ENCODE measurements at places on chromosomes 1 and 21.

DNA sequence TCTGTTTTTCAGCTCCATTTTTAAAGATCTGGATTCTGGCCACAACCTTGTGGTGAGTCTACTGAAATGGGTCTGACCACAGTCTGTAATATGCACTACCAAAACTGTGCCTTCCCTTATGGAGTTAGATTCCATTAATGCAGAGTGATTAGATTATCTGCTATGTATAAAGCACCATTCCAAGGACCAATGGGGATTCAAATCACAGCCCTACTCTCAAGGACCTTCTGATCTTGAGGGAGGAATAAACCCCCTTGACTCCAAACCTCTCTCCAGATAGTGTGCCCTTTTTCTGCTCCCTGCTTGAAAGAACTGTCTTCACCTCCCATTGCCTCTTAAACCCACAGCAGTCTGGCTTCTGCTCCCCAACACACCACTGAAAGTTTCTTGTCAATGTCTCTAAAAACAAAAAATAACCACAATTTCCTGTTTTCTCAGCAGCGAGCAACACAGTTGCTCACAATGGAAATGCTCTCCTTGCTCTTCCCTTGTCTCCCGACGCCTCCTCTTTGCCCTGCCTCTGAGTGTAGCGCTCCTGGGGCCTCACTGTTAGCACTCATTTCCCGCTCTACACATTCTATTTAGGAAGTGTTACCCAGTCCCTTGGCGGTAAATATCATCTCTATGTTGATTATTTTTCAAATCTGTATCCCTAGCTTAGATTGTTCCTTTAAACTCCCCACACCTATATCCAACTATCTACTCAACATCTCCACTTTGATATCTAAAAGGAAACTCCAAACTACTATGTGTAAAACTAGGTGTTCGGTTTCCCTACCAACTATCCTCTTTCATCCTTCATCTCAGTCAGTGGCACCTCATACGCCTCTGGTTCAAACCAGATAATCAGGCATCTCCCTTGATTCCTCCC, 13.6 kb downstream of the PCNX2 start:
- DNase-seq: peak; percentile 24

DNA sequence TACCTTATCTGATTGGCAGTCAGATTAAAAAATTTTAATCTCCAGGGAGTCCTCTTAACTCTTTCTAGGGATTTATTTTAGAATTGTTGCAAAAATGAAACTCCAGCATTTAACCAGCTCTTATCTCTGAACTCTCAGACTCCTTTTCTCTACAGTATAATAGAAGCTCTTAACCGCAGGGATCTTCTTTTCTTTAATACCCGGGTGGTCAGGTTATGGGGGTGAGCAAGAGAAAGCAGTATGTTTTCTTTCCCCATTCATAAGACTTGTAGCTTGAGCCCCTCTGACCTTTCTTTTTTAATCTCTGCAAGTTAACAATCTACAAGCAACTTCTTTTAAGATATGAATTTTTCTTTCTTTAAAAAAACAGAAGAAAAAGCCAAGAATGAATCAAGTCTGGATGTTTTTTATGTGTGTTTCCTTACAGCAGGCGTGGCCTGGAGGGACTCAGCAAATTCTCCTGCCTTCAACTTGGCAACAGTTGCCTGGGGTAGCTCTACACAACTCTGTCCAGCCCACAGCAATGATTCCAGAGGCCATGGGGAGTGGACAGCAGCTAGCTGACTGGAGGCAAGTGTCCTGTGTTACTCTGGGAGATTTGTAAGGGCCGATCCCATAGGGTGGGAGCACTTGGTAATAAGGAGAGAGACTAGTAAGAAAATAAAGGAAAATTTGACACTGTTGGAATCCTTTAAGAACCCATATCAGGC, 13.4 kb upstream of the OLFML3 start:
- no peak for DNase-seq

DNA sequence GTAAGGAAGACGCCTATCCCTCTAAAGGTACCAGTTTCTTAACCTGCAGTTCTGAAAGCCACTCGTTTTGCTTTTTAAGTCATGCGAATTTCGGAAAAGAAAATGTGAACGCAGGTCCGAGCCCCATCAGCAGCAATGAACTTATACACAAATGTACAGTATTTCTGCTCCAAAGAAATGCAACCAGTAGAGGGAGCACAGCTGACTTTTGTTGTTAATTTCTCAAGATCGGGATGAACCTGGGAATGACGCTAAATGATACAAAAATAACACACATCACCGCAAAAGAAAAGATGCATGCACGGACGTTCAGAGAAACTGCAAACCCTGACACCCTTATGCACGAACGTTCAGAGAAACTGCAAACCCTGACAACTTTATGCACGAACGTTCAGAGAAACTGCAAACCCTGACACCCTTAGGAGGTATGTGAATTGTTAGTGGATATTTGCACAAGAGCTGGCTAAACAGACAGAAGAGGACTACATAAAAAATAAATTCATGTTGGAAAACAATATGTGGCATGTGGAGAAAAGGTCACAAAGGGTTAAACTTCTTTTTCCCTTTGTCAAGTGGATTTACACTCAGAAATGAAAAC, 3.5 kb upstream of the TIAM1 start:
- DNase-seq: no peak

GRCh38 chr21:29664615-29665014, 275.2 kb downstream of the GRIK1 start:
- no peak for DNase-seq

DNA sequence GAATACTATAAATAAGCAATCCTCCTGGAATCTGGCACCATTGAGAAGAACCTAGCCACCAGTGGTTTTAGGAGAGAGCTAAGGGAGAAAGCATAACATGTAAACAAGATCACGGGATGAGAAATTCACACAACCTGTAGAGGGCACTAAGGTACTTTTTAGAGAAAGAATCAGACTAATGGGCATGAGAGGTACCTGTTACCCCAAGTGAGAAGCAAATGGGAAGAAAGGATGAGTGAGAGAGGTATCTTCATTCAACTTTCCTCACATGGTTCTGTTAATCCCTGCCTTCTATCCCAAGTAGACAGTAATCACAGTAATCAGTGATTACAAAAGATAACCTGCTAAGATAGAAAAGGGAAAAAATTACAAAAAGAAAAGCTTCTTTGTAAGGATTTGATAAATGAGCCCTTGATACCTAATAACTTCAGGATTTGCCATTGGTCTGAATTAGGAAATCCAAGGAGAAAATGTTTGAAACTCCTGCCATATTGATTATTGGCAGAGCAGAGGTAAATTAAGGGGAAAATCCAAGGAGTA, 251.1 kb upstream of the ADGRL2 start:
- DNase-seq: peak; percentile 18

DNA sequence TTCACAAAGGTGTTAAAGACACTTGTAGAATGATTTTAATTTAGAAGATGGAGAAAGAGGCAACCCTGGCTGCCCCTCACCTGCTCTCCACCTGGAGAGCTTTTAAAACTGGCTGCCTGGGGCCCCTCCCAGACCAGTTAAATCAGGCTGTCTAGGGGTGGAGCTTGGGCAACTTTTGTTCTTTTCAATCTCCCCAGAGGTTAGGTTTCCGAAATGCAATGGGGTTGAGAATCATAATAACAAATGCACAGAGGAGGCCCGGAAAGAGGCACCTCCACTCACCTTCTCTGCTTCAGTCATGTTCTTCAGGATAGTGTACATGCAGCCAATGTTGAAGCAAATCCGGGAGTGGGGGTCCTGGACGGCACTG, 400 bp downstream of the NCF2 start:
- DNase-seq: no peak

GRCh38 chr21:38804789-38805327, 871 bp upstream of the ETS2 start:
- no peak for DNase-seq

GRCh38 chr1:78104322-78104721, 58.6 kb downstream of the GIPC2 start:
- DNase-seq: peak; percentile 47

DNA sequence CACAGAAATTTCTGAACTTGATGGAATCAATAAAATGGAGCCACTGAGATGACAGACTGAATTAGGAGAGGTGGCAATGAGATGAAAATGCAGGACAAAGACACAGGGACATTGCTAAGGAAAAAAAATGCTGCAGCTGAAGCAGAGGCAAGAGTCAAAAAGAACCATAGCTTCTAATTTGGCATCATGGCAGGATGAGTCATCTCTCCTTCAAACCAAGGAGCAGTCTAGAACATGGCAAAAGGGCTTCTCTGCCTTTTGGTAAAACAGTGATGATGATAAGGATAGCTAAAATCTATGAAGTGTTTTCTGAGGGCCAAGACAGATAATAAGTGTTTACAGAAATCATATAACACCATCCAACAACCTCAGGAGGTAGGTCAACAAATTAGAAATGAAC, 16.8 kb downstream of the SLC19A2 start:
- DNase-seq: no peak

- no peak for DNase-seq
Measured at GRCh38 chr21:43676391-43676790, 17.0 kb downstream of the RRP1B start.

- peak; percentile 23 for DNase-seq
Measured at GRCh38 chr1:190205713-190206112, 272.0 kb downstream of the BRINP3 start.

DNA sequence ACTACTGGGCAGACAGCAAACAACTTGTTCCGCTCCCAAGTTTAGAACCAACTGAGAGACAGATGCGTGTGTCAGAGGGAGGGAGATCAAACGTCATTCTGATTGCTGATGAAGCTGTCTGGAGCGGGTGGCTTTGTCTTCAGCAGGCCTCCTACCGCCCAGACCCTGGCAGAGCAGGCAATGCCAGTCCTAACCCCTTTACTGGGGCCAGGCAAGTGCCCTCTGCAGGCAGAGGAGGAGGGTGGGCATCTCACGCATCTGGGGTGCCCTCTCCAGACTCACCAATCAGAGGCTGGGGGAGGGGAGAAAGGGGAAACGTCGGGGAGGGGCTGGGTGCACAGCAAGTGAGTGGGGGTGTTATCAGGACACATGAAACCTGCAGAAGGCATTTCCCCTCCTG, 126.6 kb downstream of the ACTL8 start:
- no peak for DNase-seq

GRCh38 chr1:97119260-97120158, 397.9 kb downstream of the PTBP2 start:
- no peak for DNase-seq

DNA sequence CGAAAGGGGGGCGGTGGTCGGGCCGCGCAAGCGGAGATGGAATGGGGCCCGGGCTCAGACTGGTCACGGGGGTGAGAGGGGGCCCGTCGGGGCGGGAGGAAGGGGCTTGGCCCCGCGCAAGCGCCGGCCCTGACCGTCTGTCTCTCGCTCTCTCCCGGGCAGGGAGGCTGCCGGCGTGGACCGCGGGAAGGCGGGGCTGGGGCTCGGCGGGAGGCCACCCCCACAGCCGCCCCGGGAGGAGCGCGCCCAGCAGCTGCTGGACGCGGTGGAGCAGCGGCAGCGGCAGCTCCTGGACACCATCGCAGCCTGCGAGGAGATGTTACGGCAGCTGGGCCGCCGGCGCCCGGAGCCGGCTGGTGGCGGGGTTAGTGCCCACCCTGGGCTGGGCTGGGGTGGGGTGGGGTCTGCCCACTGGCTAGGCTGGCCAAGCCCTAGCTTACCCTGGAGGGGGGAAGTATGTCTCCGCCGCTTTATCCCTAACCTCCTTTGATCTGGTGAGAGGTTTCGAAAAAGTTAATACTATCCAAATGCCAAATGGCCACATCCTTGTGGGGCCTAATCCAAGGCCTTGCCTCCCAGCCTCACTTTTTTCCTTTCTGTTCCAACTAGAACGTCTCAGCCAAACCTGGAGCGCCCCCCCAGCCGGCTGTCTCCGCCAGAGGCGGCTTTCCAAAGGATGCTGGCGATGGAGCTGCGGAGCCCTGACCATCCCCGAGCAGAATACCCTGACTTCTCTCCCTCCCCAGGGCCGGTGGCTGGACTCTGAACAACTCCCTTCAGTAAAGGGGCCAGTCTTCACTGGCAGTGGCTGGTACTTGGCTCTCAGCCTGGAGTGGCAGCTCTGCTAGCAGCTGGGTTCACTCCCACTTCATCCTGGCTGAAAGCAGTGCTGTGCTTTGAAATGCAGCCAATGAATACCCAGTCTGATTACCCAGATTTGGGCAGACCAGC, 636 bp upstream of the YRDC start:
- no peak for DNase-seq

- no peak for DNase-seq
Measured at GRCh38 chr1:76124196-76124595, 49.6 kb downstream of the ST6GALNAC3 start.

- DNase-seq: no peak
Measured at GRCh38 chr1:7325254-7325653, 445.8 kb upstream of the VAMP3 start.

GRCh38 chr1:69852151-69852550, 284.4 kb downstream of the LRRC7 start:
- no peak for DNase-seq

- no peak for DNase-seq
Measured at GRCh38 chr1:176364236-176364905, 98.6 kb upstream of the PAPPA2 start.

GRCh38 chr1:198660341-198661261, 21.8 kb downstream of the PTPRC start:
- no peak for DNase-seq

- DNase-seq: peak; percentile 88
Measured at GRCh38 chr1:201456499-201457309, 12.3 kb downstream of the PHLDA3 start.

DNA sequence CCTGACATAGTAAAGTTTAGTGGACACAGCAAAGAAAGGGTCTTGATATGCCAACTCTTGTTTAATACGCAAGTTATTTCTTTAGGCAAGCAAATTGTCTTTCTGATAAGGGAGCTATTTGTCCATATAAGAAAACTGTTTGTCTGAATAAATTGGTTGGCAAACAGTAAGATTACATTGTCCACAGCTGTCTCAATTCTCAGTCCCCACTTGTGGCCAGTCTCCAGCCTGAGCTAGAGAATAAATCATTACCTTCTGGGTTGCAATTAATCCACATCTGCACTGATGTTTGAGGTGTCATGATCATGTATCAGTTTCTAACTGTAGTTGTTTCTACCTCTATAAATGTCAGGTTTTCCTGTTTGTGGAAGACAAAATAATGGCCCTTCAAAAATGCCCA, 60.0 kb upstream of the TNR start:
- DNase-seq: no peak

- DNase-seq: no peak
Measured at GRCh38 chr1:18409609-18410237, 71.0 kb upstream of the KLHDC7A start.

GRCh38 chr1:155809088-155809487, 47.9 kb downstream of the GON4L start:
- DNase-seq: no peak

GRCh38 chr1:41700986-41701535, 216.6 kb upstream of the EDN2 start:
- no peak for DNase-seq

DNA sequence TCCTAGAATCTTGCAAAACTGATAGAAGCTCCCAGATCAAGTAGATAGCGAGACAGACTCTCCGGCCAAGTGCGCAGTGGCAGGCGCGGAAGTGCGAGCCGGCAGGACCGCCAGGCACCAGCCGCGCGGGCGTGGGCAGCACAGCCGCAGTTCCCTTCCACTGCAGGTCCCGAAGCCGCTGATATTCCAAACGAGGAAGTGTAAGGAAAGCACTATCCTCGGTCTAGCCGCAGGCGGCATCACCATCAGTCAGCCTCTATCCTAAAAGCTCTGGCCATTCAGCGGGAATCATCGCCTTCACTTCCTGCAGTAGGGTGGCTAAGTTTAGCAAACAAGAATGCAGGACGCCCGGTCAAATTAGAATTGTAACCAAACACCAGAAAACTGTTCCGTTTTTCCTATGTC, 710 bp downstream of the GLRX2 start:
- DNase-seq: no peak
